Testis (tissue), 5 donors: ENCODE measurements at places on chromosomes 2 and 18.

- no peak for DNase-seq
These were observed 120.2 kb downstream of the LPIN1 start for GRCh38 chr2:11866358-11867335.

GRCh38 chr2:17879913-17880274, 1.4 kb downstream of the KCNS3 start:
- no peak for DNase-seq

GRCh38 chr18:35511833-35512232, 14.1 kb upstream of the INO80C start:
- DNase-seq: no peak

GRCh38 chr2:166765141-166765540, 123.1 kb upstream of the XIRP2 start:
- no peak for DNase-seq

GRCh38 chr2:216306868-216307267, 65.4 kb downstream of the MARCHF4 start:
- DNase-seq: no peak

DNA sequence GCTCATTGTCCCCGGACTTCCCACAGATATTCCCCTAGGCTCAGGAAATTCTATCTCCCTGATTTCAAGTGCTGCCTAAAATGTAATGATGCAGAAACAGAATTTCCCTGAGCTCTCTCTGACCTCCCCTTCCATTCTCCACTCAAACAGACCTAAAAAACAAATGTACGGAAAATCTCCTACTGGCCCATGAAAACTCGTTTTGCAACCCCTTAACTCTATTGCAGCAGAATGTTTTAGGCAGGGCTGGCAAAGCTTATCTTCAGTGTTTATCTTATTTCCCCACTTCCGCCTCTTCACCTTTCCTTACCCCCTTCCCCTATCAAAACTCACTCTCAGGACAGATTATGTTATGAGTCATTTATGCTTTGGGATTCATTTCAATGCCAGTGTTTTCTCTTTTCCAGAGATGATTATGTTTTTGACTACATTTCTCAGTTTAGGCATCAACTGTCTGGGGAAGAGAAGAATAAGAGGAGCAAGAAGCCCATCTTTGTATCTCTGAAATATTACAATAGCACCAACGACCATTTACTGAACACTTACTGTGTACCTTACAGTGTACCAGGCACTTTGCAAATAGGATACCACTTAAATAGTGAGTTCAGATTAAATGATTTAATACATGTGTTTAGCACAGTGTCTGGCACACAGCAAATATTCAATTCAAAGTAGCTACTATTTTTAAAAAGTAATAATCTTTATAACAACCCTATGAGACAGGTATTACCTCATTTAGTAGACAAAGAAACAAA, 53.9 kb upstream of the STPG4 start:
- no peak for DNase-seq

DNA sequence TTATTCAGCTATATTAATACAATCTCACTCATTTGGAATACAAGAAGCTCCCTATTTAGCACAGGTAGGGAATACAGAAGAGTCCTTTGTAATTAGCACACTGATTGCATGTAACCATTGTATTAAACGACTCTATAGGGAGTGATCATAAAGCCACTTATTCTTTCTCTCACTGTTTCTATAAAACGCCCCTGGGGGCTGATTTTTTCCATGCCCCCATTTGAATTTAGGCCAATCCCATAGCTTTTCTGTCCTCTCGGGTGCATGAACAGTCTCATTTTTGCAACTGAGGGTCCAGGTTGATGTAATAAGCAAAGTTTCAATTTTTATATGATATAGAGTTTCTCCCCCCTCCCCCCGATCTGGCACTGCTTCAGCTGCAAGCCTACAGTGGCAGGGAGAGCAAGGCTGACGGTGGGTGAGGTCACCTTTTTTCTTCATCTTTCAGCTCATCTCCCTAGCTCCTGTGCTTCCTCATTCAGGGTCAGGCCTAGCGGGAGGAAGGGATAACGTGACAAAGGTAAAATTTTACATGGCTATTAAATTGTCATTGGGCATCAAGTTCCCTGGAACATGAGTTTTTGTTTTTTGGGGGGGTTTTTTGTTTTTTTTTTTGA, 45.7 kb downstream of the GAD1 start:
- DNase-seq: no peak

DNA sequence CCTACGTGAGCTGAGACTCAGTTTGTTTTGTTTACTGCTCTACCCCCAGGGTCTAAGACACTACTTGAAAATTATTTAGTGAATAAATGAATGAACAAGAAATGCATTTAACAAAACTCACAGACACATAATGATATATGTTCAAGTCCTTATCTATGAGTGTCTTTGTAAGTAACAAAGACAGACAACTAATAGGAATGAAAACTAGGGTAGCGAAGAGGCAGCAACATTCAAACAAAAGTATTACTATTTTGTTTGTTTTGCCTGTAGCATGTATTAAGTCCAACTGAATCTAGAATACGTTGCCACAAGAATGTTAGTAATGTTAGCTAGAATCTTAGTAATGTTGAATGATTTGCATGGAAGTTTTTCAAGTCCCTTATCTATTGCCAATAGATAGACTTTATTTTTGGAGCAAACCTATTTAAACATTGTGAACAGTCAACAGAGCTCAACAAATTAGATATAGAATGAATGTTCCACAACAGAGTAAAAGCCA, 144.8 kb upstream of the VWC2L start:
- DNase-seq: no peak

GRCh38 chr18:74506448-74507084, 10.4 kb downstream of the CNDP2 start:
- DNase-seq: no peak

- DNase-seq: no peak
These were observed 112.0 kb downstream of the EXOC6B start for GRCh38 chr2:72713857-72714256.

DNA sequence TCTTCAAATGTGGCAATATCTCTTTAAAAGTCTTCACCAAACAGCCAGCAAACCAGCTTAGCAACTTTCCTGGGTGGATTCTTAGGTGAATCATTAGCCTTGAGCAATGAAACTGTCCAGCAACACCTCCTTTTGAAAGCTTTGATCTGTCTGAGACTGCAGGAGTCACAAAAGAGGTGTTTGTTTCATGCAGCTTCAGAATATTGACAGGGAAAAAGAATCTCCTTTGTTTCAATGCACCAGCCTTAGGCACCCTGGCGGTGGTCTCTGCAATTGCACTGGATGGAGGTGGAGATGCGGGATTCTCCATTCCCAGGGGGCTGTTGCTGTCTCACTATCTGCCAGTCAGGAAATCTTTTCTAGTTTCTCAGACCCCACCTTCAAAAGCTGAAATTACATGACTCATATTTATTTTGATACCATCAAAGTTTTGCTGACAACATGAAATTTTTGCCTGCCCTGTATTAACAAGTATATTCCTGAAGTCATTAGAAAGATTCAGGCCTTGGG, 76.0 kb upstream of the DSG1 start:
- peak; percentile 20 for DNase-seq

DNA sequence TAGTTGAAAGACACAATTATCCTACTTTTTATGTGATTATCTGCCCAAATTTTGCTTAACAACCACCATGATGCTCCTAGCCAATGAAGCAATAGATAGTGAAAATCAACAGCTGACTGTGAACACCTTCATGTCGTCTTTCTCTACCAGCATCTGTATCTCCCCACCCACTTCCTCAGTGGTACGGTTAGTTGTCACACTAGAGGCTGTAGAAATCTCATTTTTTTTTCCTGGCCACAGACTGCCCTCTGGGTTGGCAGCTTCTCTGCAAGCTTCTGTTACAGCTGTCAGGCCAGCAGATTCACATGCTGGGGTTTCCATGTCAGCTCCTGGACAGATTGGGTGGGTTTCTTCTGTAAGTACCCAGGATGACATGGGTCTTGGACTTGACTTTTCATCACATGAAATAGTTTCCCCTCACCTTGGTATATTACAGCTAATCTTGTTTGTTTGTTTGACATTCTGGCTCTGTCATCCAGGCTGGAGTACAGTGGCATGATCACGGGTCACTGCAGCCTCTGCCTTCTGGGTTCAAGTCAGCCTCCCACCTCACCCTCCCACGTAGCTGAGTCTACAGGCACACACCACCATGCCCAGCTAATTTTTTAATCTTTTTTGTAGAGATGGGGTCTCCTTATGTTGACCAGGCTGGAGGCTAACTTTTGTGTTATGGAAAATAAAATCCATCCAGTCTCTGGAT, 24.3 kb downstream of the STAT4 start:
- DNase-seq: no peak

DNA sequence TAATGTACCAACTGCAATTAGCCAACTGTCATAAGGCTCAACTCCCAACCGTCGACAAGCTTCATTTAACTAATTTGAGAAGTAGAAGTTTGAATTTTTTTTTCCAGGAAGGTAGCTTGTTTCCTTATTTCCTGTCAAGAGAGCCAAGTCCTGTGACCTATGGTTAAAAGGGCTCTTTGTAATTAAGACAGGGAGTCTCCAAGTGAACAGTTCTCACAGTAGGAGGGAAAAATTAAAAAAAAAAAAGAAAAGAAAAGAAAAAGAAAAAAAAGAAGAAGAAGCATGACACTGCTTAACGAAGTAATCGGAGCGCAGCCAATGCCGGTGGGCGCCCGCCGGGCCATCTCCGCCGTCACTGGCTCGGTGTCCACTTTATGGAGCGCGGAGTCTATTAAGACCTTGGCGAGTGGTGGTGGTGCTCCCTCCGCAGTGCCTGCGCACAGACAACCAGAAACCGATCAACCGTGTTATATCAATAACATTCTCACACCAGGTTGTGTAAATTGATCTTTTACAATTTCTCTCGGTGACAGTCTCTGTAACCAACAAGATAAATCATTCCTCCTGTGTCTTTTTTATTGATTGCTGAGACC, 197.2 kb upstream of the POU3F3 start:
- DNase-seq: peak; percentile 22

- DNase-seq: no peak
These were observed 61.8 kb downstream of the BIN1 start for GRCh38 chr2:127044977-127045661.

DNA sequence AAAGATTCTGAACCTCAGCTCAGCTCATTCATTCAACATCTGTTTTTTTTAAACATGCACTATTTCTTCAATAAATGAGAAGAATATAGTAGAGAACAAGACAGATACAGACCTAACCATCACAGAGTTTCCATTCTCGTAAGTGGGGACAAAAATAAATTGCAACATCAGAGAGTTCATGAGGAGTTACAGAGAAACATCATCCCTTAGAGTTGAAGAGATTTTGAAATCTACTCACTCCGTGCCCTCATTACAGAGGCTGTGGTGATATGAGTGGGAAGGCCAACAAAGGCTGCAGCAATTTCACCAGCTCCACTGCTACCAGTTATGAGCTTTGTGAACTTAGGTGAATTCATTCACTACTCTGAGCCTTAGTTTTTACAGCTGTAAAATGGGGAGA, 399.3 kb downstream of the BCL11A start:
- DNase-seq: no peak

DNA sequence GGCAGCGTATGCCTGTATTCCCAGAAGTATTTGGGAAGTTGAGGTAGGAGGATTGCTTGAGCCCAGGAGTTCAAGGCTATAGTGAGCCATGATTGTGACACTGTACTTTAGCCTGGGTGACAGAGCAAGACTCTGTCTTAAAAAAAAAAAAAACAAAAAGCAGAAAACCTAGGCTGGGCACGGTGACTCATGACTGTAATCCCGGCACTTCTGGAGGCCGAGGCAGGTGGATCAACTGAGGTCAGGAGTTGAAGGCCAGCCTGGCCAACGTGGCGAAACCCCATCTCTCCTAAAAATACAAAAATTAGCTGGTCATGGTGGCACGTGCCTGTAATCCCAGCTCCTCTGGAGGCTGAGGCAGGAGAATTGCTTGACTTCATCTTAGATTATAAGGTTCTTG, 46.4 kb downstream of the MTA3 start:
- DNase-seq: no peak

DNA sequence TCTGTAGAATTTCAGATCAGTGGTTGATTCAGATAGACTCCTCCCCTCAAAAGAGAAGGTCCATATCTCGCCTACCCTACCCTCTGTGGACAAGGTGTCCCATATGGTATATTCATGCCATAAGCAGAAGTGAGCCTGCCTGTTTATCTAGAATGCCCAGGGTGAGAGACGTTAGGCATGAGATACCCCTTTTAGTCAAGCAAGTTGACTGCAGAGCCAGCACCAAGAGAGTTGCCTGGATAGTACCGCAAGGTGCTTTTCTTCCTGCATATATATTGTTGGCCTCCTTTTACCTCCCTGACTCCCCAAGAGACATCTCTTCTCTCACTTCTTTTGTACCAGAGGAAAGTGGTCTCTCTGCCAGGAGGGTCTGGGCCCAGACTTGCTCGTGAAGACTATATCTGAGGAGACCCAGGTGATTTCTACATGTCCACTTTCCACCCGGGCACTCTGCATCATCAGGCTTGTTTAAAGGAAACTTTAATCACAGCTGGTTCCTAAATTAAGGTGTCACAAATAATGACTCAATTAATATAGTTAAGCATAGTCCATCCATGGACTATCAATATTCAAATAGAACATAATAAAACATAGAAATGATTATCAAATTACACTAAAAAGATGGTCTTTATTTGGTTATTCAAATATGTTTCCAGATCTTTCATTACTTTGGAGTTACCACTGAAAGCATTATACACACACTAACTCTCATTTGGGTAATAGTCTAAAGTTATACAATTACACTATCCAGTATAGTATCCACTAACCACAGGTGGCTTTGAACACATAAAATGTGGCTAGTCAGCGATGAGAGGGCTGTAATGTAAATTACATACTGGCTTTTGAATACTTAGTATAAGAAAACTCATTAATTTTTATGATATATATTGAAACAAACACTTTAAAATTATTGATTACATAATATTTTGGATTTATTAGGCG, 4.1 kb downstream of the ITGA4 start:
- DNase-seq: no peak

DNA sequence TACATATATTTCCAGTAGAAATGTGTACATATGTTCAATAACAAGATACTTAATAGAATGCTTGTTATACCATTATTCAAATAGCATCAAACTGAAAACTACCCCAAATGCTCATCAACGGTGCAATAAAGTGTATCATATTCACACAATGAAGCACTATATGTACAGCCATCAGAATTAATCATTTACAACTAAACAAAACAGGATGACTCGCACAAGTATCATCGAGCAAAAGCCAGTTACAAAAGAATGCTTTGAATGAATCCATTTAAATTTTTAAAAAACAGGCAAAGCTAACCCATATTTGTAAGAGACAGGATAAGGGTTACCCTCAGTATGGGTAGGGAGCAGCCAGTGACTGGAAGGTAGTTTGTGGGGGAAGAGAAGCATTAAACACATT, 132.8 kb upstream of the PDE1A start:
- no peak for DNase-seq

DNA sequence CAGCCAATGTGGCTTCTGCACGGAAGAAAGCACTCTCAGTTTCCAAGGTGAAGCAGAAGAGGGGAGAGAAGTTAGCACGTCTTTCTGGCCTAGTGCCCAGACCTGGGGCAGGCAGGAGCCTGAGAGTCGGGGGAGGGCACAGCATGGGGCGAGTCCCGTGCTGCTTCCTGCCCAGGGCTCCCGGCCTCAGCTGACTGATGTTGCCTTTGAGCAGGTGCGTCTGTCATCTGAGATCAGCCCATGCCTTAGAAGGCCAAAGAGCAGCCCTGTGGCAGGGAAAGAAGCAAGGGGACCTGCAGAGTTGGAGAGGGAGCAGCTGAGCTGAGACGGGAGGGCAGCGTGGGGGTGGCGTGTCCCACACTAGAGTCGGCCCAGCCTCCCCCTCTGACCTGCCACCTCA, 3.3 kb downstream of the KCNIP3 start:
- DNase-seq: peak; percentile 38

- DNase-seq: no peak
These were observed 110.6 kb upstream of the MEIS1 start for GRCh38 chr2:66324356-66324755.

- no peak for DNase-seq
These were observed 170.0 kb downstream of the HRH4 start for GRCh38 chr18:24630346-24630880.
